ENCODE measurements at places on chromosomes 3 and 15. TPM values are rescaled to one million over a fixed set of nuclear protein-coding genes. Genes with fewer than 3 reads are reported as not detected.
A peak's percentile ranks its signal among the peaks of the same experiment; 100 is the strongest.

The STAB1 gene
- polyA plus RNA-seq = 46.6 TPM

- DNase-seq = peak; percentile 37
These were observed 2.2 kb upstream of the NR2F2 start for GRCh38 chr15:96328181-96328876.

The GPR149 gene
- polyA plus RNA-seq = 0.12 TPM

GRCh38 chr3:14962762-14963161 is 15.4 kb downstream of the NR2C2 start:
- no peak for DNase-seq

DNA sequence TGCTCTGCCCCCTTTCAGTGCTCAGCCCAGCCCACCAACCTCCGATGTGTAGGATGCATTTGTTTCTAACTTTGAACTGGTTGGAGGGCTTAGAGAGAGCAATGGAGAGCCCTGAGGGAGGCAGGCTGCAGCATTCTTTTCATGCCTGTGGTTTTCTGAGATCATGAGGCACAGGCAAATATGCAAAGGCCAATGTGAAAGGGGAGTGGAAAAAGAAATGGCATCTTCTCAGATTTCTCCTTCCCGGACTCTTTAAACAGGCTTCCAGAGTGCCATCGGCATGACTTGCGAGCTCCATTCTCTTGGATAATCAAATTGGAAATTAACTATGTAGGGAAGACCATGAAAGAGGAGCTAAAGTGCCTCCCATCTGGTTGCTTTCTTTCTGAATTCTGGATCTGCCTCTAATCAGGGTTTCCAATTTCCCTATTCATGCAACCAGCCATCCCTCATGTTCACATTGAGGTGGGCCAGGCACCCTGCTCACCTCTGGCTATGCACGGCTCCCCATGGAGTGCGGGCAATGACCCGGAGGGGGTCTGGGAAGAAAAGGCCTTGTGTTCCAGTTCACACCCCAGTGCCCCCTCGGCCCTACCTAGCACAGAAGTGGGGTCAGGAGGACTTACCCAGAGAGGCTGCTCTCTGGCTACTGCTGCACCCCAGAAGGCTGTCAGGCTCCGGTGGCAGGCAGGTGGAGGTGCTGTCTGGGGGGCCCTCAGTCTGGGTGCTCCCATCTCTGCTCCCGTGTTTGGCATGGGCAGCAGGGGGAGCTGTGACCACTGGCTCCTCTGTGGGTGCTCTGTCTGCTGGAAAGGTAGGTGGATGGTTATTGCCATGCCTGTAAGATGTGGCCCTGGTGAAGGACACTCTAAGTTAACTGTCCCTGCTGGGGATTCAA is 16.1 kb downstream of the AMOTL2 start:
- peak; percentile 96 for DNase-seq

The TRAT1 gene
- polyA plus RNA-seq = 0.29 TPM

DNA sequence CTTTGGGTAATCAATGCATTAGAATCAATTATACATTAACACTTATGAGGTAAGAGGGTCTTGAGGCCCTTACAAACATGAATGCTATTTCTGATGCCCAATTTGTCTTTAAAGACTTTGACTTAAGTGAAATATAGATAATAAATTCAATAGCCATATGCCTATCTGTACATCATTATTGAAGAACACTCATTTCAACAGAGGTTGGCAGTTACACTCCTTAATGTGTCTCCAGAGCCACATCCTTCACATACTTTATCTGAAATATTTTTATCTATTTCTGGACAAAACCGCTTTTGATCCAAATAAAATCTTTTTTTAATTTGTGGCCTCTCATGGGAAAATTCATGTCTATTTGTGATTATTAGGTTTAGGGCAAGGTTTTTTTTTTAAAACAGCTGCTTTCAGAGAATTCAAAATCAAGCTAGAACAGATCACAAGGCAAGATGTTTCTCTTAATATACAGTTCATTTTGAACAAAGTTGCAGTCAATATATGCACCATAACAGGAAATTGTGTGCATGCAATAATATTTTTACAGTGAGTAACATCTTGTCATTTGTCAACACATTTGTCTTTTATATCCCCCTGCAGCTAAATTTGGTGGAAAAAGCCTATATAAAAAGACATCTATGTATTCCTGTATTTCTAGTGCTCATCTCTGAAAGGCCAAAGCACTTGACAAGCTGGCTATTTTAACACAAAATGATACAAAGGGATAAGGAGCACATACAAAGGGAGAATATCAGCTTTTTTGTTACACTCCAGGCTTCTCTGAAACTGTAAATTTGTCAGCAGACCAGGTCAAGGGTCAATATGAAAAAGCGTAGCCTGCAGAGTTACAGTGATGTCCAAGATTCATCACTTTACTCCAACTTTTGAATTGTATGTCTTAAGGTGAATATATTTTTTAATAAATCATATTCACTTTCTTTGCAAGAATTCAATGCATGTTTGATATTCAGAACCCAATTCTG is 146.2 kb upstream of the DPH6 start:
- DNase-seq = no peak

The TTC21A gene
- polyA plus RNA-seq = 2.9 TPM

All from muscle of back (tissue), 13 donors.